ENCODE measurements at places on chromosomes 1 and 21.

DNA sequence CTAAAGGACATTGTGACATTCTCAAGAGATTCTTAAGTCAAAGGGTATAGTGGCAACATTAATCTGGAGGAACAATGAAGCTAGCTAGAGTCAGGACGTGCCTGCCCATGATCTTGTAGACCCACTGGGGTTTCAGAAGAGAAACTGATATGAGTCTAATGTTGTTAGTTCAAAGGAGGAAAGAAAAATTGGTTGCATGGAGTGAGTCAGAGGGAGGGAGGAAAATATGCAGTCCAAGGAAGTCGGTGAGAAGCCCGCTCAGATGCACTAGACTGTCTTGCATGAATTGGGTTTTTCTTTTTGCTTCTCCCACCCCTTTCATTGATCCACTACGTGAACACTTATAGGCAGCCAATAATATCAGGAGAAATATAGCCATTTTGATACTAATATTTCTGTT, 53.8 kb upstream of the SYT14 start:
- no peak for DNase-seq

DNA sequence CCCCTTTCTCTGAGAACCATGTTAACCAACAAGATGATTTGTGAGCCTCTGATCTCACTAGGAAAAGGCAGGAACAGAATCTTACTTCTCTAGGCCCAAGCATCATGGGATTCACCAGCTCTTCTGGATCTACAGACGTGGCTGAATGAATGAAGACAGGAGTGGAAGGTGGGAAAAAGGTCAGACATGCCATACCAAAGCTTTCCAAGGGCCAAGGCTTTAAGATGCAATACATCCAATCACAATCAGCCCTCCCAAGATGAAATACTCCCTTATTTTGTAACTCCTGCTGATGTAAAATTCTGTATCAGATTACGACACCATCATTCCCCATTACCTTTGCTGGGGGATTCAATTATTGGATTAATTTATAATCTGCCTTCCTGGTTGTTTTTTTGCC, 80.9 kb downstream of the SSBP3 start:
- no peak for DNase-seq

GRCh38 chr1:112344754-112345423, 51.1 kb upstream of the CTTNBP2NL start:
- no peak for DNase-seq

- DNase-seq = peak; percentile 25
Measured at GRCh38 chr1:183622884-183623785, 12.4 kb downstream of the ARPC5 start.

DNA sequence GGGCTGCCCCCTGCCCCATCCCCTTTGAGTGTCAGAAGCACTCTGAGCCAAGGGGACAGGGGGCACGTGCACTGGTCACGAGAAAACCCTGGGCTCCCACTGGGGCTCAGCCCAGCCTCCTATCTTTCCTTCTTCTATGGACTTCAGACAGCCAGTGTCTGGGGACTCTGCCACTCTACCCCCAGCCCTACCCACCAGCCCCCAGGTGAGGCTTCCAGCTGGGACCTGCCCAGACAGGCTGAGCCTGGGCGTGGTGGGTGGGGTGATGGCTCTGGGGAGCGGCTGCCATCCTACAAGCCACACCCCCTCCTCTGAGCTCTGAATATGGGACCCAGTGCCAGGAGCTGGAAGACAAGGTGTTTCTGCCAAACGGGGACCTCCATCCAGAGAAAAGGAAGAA, 8.0 kb upstream of the SFN start:
- no peak for DNase-seq

- DNase-seq = no peak
Measured at GRCh38 chr1:30447080-30447479, 276.3 kb downstream of the MATN1 start.

DNA sequence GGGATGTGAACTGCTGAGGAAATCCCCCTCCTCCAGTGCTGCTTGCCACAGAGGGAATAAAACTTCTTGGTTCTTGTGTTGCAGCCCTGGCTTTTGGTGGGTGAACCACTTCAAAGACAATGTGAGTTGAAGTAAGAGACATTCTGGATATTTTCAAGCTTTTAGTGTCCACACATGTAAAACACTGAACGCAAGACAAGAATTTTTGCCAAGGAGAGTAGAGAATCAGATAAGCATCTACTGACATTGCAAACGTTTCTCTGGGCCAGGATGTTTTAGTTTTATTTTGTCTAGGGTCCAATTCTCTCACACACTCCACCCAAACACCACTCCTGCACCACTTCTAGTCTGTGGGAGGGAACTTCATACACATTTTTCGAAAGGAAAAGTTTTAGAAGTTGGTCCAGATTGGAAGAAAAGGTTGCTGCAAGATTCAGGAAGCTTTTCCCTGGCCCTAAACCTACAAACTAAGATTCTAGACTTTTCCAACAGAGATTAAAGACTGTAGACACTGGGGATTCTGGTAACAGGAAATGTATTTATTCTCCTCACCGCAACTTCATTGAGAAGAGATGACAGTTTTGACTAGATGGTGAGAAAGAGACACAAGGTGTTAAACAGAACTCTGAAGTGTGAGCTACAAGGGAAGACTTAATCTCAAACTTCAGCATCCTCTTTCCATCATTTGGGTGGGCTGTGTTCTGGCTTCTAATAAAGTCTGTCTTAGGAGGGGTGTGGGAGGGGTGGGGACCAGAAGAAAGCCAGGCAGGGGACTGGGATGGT, 16.1 kb downstream of the FASLG start:
- no peak for DNase-seq

DNA sequence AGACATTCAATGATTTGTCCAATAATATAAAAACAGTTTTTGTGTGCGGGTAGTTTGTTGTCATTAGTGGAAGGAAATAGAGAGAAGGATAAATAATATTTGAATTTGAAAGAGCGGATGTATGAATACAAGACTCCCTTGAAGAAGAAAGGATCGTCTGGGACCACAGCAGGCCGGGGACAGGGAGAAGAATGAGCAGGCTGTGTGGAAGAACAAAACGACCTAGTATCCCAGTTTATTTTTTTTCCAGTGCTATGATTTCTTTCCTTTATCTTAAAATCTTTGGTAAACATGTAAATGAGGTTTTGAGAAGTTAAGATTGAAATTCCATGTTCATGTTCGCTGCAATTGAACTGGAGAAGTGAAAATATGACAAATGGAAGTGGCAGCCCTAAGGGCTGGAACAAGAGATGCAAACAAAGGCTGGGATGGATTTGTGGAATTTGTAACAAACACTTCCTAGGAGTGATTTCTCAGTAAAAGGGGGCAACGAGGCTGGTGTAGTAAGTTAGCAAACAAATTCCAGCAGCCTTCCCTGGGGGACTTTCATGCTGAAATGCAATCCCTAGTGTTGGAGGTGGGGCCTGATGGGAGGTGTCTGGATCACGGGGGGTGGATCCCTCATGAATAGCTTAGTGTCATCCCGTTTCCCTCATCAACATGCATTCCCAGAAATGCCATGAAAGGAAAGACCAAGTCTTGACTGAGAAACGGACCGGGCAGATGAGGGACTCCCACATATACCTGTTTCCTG, 10.2 kb upstream of the IFI16 start:
- DNase-seq = peak; percentile 94

GRCh38 chr1:25958465-25958864, 39.4 kb downstream of the PAFAH2 start:
- DNase-seq = no peak

GRCh38 chr1:81833722-81834121, 33.0 kb downstream of the ADGRL2 start:
- DNase-seq = no peak

DNA sequence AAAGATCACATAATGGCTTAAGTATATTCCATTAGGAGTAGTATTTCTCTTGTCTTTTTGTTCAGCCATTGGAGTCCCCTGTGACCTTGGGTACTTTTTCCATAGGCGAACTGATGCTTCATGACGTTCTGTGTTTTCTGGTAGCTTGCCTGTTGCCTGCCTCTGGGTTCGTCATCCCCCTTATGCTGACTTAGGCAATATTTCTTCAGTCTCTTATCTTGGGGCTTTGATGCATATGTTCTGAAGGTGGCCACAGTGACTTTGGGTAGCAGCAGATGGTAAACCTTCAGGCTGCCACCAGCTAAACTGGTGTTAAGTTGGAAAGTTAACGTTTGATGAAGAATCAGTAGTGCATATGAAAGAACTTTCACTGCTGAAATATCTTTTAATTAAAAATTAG, 170.2 kb downstream of the RPS6KC1 start:
- DNase-seq = no peak

DNA sequence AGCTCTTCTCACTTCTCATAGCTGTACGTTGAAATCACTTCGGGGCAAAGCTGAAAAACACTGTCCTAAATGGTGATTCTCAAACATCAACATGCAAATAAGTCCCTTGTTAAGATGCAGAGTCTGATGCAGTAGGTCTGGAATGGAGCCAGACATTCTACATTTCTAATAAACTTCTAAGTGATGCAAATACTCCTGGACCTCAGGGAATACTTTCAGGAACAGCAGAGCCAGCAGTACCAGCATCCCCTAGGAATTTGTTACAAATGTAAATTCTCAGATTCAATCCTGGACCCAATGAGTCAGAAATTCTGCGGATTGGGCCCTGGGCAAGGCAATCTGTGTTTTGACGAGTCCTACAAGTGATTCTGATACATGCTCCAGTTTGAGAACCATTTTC, 152.3 kb downstream of the PCNX2 start:
- no peak for DNase-seq

GRCh38 chr1:37811027-37811655, 3.1 kb upstream of the YRDC start:
- DNase-seq = no peak

- no peak for DNase-seq
Measured at GRCh38 chr1:186754542-186755145, 74.1 kb upstream of the PLA2G4A start.

- DNase-seq = no peak
Measured at GRCh38 chr1:99748419-99748818, 18.0 kb downstream of the FRRS1 start.

DNA sequence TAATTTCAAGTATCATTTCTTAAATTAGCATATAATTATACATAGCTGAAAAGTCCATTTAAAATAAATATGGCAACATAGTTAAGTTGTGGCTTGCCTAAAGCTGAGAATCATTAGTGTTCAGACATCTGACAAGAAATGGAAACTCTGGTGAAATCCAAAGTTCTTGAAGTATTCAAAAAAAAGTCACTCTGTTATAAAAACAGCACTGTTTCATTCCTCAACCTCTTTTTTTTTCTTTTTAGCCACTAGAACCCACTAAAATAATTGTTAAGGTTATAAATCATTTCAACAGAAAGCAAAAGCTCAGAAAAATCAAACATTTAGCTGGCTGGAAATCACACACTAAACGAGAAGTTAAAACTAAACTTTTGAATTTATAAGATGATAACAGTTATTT, 476.7 kb downstream of the LTN1 start:
- no peak for DNase-seq

- no peak for DNase-seq
Measured at GRCh38 chr1:4305526-4306301, 348.7 kb upstream of the AJAP1 start.

DNA sequence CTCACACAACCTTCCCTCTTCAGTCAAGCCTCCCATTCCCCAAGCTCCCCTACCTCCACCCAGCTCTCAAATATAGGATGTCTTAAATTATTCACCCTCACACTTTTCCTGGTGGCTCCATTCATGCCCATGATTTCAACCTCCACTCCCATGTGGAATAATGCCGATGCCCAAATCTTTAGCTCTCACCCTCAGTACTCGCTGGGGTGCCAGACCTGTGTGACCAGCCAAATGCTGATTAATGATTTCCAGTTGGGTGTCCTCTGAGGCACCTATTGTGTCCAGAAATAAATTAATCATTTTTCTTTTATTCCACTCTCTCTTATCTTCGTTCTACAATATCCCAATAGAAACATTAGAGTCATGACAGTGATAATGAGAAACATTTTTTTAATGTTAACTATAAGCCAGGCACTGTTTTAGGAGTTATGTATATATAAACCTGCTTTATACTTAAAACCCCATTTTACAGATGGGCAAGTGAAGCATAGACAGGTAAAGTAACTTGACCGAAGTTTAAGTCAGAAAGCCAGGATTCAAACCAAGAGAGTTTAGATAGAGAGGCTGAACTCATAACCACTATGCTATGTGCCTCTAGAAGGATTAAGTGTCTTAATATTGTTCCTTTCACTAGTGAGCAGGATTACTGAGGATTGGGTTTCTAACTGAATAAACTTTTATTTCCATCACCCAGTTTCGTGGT, 209.7 kb downstream of the DUSP10 start:
- DNase-seq = no peak

DNA sequence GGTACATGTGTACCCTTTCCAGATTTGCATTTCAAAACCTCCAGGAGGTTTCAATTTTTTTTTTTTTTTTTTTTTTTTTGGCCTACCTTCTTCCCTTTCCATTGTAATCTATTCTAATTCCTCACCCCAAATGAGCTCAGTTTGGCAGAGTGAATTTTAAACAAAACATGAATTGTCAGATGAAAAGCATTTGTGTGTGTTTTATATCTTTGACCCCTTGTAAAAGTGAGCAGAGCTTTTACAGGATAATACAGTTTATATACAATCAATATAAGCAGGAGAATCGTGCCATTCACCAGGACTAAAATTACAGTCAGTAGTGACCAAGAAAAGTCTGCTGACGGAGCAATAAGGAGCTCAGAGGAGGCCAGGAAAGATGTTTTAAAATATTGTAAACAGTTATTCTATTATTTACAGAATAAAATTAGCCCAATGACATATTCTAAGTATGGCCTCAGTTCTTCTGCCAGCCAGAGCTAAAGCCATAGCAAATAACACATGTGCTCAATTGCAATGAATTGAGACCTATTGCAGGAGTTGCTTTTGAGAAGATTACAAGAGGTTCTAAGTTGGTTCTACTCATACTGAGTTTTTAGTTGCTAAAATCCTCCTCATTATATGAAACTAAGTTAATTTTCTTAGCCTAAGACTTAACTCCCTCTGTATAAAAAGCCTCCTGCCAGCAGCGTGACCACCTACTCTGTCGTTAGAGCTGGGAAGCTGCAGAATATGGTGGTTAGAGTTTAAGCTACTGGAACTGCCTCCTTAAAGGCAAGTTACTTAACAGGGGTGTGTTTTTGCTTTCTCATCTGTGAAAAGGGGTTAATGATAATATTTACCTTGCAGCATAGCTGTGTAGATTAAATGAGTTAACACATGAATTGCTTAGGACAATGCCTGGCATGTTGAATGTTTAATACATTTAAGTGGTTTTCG, 50.8 kb upstream of the ZNF326 start:
- no peak for DNase-seq

GRCh38 chr1:172909606-172910326, 141.0 kb downstream of the TNFSF18 start:
- DNase-seq = no peak

GRCh38 chr1:205248793-205249601, 21.3 kb downstream of the TMCC2 start:
- no peak for DNase-seq

GRCh38 chr21:20627594-20627993, 370.6 kb upstream of the NCAM2 start:
- no peak for DNase-seq

GRCh38 chr21:46596201-46596600, 8.7 kb downstream of the S100B start:
- no peak for DNase-seq

GRCh38 chr1:90162216-90162615, 167.3 kb downstream of the ZNF326 start:
- no peak for DNase-seq
